Iris pigment epithelial cell (primary cell): ENCODE measurements at places on chromosomes 3 and 15.

- DNase-seq, result no peak
These were observed 235.9 kb upstream of the ST8SIA2 start for GRCh38 chr15:92157666-92158298.

DNA sequence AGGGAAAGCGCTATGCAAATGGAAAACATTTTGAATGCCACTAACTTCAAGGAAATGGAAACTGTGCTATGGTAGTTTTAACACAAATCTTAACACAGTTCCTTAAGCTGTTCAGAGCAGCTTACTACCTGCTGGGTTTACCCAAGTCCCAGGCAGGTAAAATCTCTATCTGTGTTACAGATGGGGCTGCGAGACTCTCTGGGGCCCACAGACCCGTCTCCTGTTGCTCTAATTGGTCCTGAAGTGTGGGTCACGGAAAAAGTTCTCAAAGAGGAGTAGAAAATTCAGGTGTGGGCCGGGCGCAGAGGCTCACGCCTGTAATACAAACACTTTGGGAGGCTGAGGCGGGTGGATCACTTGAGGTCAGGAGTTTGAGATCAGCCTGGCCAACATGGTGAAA, 16.9 kb upstream of the ZFYVE19 start:
- no peak for DNase-seq

- no peak for DNase-seq
These were observed 31.0 kb downstream of the SLC6A20 start for GRCh38 chr3:45765266-45765851.

- DNase-seq, result no peak
These were observed 48.7 kb downstream of the EFCAB12 start for GRCh38 chr3:129379582-129380358.

DNA sequence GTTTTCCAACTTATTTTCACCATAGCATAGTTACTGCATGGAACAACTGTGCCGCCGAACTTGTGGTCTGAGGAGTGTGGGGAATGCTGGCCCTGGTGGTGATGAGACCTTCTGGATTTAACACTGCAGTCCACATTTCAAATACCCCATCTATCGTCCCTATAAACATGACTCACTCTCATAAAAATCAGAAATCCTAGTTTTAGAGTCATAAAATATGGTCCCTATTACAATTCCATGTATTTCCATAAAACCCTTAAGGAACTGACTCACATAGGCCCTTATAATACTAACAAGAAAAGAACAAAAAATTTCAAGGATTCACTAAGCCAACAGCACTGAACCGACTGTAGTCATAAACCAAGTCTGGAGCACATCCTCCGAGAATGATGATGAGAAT, 147.2 kb downstream of the FOXP1 start:
- no peak for DNase-seq

DNA sequence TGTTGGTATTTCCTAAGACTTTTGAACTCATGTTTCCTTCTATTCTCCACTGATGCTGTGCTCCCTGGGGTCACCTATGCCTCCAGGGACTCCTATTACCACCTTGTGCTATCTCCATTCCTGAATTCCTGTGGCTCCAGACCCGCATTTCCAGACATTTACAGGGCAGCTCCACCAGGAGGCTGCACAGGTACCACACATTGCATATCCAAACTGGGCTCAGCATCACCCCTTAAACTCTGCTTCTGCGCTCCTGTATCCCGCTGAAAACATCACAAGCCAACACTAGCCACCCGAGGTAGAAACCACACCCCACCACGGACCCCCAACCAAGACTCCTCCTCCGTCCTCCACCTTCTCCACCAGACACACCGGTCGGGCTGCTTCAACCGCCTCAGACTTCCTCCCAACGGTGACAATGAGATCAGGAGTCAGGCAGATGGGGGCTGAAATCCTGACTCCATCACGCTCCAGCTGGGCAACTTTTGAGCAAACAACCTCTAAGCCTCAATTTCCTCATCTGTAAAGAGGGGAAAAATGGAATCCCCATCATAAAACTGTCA, 10.4 kb downstream of the TNK2 start:
- no peak for DNase-seq

GRCh38 chr3:53318522-53318921, 28.8 kb downstream of the DCP1A start:
- peak; percentile 80 for DNase-seq

DNA sequence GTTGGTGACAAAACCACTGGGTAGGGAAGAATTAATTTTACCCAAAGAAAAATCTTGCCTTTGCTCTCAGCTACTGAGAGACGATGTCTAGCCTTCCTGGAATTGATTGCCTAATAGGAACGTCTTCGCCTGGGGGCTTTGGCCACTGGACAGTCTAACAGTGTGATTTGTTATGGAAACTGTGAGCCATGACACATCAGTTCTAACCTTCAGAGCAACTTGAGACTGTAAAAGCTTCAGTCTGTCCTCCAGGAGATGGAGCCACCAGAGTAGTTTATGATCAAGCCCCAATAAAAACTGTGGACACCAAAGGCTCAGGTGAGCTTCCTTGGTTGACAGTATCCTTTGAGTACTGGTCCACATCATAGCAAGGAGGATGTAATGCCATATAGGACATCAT, 235.8 kb upstream of the TMCO5A start:
- peak; percentile 52 for DNase-seq

DNA sequence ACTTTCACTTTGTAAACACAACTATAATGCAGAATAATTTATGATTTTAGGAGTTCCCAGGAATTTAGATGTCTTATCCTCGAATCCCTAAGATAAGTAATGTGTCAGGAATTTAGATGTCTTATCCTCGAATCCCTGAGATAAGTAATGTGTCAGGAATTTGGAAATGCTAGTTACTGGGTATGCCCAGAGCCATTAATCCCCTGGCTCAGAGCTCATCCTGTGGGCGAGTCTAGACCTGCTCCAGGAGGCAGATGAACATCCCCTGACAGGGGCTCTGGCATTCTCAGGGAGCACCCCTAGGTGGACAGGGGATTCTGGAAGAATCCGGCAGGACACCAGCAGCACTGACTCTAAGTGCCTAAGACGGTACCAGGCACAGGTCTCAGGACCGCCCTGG, 163.3 kb downstream of the ARRDC4 start:
- no peak for DNase-seq

- peak; percentile 80 for DNase-seq
These were observed 45.1 kb upstream of the RSL24D1 start for GRCh38 chr15:55241891-55242290.

DNA sequence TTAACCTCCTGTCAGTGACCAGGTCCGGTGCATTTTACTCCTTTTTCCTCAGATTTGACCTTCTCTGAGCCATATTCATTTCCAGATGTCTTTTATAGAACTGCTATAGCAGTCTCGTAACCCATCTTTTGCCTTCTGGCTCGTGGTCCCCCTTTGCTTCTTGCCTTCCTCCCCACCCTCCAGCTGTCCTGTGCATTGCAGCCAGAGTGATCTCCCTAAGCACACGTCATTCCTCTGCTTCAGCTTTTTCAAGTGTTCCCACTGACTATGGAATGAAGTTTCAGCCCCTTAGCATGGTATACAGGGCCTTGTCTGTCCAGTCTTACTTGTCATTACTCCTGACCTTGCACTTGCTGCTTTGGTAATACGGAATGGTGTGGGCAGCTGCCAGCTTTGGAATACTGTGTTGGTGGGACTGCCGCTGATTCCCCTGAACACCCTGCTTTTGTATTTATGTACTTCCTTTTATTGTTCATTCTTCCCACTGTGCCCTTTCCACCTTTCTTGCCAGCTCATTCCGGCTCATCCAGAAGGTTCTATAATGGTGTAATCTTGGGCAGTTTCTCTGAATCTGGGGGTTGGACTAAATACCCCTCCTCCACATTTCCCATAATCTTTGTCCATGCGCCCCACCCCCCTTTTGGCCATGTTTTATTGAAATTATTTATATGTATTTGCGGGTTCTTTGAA, 38.9 kb downstream of the SLC25A26 start:
- DNase-seq, result no peak

GRCh38 chr3:89912031-89912430, 804.6 kb downstream of the EPHA3 start:
- DNase-seq, result no peak

GRCh38 chr3:120469882-120470301, 19.1 kb upstream of the FSTL1 start:
- peak; percentile 29 for DNase-seq

DNA sequence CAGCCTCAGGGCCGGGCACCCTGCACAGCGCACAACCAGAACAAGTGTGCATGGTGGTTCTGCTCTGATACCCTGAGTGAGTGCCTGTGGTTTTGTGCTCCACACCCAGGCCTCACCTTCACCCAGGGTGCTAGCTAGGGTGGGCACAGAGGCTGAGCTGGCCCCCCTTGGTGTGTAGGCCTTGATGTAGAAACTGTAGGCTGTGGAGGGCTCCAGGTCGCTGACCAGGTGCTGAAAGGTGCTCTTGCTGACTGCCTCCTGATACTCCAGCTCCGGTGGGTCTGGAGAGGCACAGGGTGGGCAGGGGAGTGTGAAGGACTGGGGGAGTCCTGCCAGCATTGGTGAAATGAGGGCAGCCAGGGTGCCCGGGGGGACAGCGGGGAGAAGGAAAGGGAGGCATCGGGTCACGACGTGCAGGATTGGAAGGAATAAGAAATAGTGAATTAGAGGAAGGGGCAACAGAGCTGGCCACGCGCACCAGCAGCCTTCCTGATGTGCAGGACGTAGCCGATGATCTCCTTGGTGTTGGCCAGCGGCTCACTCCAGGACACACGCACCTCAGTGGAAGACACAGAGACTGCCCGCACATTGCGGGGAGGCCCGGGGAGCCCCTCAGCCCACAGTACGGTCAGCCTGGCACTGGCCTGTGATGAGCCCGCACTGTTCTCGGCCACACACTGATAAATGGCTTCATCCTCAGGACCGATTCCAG, 26.6 kb downstream of the RNU5B-1 start:
- no peak for DNase-seq

GRCh38 chr3:194731506-194732073, 45.9 kb downstream of the FAM43A start:
- no peak for DNase-seq

- DNase-seq, result no peak
These were observed 5.9 kb downstream of the MEX3B start for GRCh38 chr15:82039871-82040270.

- DNase-seq, result no peak
These were observed 552.8 kb downstream of the MAGI1 start for GRCh38 chr3:65485826-65486469.

- DNase-seq, result no peak
These were observed 2.5 kb upstream of the FSIP1 start for GRCh38 chr15:39785139-39785538.

- DNase-seq, result no peak
These were observed 3.7 kb upstream of the LSG1 start for GRCh38 chr3:194675680-194676079.

DNA sequence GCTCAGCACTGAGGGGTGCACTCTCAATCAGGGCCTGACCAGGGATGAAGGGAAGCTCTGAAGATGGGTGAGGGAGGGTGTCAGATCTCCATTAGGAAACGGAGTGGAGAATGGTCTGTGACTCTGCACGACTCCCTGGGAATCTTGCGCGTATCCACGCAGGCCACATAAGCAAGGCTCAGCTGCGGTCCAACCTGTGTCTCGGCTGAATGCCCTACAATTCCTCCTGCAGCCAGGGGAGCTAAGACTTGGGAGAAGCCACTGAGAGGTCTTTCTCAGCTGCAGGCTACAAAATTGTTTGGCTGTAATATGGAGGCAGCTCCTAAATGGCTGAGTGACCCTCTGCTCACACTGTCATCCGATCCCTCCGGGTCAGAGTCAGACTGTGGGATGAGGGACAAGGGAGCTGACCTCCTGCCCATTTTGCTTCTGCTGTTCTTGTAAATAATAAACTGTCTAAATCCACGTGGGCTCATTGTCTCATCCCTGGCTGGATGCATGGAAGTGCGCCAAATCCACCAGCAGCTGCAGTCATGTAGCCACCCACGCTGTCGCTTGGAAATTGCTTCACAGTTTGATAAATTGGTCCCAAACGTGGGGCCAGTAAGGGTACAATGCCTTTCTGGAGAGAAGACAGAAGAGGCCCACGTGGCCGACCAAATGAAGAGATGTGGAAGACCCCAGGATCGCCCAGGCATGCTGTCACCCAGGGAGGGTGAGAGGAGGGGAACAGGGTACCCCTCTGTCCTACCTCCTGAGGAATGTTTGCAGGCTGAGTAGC, 30.5 kb downstream of the ALS2CL start:
- peak; percentile 33 for DNase-seq

GRCh38 chr15:42279234-42279723, 6.0 kb upstream of the TMEM87A start:
- DNase-seq, result no peak

GRCh38 chr15:60830479-60830878, 351.5 kb upstream of the ICE2 start:
- peak; percentile 49 for DNase-seq

- no peak for DNase-seq
These were observed 2.7 kb downstream of the RYR3 start for GRCh38 chr15:33313491-33313890.

DNA sequence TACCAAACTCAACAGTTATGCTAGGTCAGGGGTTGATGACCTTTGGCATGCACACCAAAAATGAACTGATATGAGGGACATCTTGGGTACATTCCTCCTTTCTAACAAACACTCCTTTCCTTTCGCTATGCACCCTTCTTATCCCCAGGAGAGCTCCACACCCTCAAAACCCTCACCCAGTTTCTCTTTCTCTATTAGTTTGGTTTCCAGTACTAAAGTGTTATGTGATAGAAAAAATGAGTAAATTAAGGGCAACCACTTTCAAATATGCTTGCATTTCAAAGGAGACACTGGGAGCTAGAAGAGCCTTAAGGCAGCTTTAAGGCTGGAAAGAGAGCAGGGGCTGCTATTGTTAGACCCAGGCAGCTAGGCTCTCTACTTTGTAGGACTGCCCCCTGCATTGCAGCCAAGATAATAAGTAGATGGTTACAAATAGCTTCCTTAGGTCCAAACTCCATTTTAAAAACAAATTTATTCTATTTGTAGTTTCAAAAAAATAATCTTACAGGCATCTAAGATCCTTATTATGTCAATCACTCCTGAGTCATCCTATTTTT, 244.3 kb downstream of the ZIC1 start:
- no peak for DNase-seq

- DNase-seq, result no peak
These were observed 28.8 kb upstream of the GLCE start for GRCh38 chr15:69131362-69132220.

- DNase-seq, result no peak
These were observed 34.5 kb upstream of the IQCF6 start for GRCh38 chr3:51813539-51813938.

GRCh38 chr3:13145131-13145825, 72.0 kb upstream of the IQSEC1 start:
- DNase-seq, result no peak

- DNase-seq, result no peak
These were observed 125.3 kb upstream of the P2RY1 start for GRCh38 chr3:152709659-152710058.

GRCh38 chr3:101574388-101575112, 570 bp downstream of the PCNP start:
- peak; percentile 53 for DNase-seq

DNA sequence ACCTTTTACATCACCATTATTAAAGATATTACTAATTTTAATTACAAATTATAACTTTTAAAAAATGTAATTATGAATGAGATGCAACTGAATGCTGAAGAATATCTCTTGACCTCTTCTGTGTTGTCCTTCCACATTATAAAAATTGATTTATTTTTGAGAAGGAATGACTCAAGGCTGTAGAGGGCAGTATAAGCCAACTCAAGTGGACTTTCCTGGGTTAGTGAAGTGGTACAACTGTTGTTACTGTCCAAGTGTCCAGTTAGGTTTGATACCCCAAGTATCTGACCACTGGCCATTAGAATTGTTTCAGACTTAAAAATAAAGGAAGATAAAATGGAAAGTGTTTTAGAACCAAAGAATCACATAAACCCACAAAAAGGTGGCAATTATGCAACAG, 51.9 kb downstream of the BBX start:
- peak; percentile 51 for DNase-seq
